GM04503 (cell line): ENCODE measurements at places on chromosomes 6 and 20.

DNA sequence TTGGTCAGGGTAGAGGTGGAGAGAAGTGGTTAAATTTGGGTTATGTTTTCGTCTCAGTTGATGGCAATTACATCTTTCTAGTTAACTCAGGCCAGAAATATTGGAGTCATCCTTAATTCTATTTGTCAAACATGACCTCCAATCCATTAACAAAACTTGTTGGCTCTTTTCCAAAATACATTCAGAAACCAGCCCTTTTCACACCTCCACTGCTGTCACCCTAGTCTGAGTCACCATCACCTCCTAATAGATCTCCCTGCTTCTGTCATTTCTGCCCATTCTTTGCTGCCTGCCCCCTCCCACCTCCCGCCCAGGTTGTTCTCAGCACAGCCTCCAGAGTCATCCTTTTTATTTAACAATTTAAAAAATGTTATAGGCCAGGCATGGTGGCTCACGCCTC lies 3.0 kb upstream of the ABCF1 start:
- no peak for DNase-seq

DNA sequence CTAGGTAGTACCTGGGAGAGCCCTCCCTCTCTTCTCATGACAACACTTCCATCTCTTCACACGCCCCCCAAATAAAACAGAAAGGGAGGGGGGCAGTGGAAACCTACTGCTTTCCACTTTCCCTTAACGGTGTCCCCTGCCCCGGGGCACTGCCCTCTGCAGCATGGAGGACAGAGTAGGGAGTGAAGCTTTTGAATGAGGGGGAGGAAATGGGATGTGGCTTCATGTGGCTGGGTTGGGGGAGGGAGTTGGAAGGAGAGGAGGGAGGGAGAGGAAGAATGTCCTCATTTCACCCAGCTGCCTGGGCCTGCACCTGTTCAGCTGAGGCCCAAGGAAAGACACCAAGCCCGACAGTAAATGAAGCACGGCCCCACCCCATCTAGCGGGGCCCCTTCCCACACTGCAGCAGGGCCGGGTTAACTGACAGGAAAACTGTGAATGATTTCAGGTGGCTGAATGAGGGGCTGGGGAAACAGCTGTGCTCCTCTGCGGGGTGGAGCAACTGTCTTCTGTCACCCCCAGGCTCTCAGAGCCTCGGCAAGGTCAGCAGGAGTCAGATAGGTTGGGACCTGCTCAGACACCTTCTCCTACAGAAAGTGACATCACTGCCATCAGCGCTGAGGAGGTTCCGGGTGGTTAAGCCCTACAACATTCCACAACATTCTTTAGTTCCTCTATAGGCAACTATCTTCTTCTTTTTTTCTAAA lies 40.0 kb upstream of the TAF8 start:
- no peak for DNase-seq

- no peak for DNase-seq
Observed at GRCh38 chr6:15264902-15265761, 19.3 kb downstream of the JARID2 start.

DNA sequence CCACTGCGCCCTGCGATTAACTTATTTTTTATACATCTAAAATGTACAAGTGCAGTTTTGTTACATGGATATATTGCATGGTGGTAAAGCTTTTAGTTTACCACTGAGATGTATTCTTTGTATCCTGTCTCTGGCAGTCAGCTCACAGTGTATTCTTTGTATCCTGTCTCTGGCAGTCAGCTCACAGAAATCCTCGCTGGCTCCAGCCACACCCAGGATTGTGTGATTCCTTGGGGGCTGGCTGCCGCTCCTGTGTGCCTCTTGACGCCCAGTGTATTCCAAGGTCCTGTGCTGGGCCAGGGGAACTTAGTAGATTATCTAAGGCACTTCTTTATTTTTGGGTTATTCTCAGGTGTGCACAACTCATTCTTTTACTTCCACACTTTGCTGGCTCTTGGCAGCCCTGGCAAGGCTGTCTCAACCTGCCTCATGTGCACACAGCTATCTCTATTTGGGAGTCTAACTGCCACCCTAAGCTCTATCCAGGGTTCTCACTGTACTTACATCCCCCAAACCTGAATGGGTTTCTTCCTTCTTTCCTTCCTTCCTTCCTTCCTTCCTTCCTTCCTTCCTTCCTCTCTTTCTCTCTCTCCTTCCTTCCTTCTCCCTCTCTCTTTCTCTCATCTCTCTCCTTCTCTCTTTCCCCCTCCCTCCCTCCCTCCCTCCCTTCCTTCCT lies 12.4 kb upstream of the RNF24 start:
- no peak for DNase-seq

DNA sequence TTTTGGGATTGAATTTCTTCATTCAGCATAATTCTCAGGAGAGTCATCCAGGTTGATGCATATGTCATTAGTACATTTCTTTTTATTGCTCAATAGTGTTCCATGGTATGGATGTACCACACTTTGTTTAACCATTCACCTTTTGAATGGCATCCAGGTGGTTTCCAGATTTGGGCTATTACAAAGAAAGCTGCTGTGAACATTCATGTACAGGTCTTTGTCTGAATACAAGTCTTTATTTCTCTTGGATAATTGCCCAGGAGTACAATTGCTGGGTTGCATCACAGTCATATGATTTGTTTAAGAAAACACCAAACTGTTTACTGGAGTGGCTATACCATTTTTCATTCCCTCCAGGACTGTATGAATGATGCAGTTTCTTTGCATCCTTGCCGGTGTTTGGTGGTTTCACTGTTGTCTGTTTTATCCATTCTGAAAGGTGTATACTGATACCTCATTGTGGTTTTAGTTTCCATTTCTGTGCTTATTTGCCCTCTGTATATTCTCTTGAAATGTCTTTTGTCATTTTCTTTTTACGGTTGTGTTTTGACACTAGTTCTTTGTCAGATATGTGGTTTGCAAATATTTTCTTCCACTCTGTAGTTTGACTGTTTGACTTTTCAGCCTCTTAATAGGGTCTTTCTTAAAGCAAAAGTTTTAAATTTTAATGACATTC lies 8.8 kb downstream of the CDKAL1 start:
- DNase-seq: no peak

- no peak for DNase-seq
Observed at GRCh38 chr20:9099372-9099771, 30.5 kb downstream of the PLCB4 start.

DNA sequence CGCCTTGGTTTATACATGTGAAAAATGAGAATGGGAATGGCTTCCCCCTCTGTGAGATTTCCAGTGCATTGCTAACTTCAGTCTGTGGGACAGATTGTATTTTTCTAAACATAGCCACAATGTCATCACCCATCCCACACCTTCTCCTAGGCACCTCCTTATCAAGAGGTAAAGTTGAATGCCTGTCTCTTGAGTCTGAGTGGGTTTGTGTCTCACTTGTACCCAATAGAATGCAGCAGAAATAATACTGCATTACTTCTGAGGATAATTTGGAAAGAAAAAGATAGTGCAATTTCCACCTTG lies 27.9 kb downstream of the RIN2 start:
- no peak for DNase-seq

DNA sequence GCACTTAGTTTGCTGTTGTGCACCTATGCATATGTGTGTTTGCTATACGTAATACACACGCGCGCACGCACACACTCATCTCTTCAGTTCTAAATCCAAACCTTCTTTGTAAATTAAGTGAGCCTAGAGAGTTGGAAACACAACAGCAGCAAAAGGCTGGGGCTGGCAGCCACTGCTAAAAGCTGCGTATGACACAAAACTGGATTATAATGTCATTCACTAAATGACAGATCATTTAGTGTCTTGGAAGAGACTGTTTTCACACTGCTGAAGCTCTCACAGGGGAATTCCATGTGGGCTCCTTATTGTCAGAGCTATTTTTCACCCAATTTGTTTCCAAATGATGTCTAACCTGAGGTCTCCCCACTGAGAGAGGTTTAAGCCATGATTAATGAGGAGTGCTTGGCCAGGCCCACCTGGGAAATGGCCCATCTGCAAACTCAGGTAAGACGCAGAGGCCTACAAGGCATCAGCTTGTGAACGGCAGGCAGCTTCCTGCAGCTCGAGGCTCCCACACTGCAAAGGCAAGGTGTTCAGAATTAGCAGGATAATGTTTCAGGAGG lies 94.2 kb downstream of the OLIG3 start:
- DNase-seq: no peak

- DNase-seq: no peak
Observed at GRCh38 chr6:137951064-137951597, 84.1 kb downstream of the TNFAIP3 start.

GRCh38 chr20:32894026-32894483 lies 35.3 kb downstream of the EFCAB8 start:
- no peak for DNase-seq

- DNase-seq: no peak
Observed at GRCh38 chr6:136726837-136727557, 65.3 kb downstream of the MAP3K5 start.

- DNase-seq: no peak
Observed at GRCh38 chr6:30557683-30557981, 537 bp downstream of the PRR3 start.

- no peak for DNase-seq
Observed at GRCh38 chr20:38032585-38033329, 499 bp downstream of the TTI1 start.

- no peak for DNase-seq
Observed at GRCh38 chr6:76881414-76881813, 581.9 kb downstream of the HTR1B start.

DNA sequence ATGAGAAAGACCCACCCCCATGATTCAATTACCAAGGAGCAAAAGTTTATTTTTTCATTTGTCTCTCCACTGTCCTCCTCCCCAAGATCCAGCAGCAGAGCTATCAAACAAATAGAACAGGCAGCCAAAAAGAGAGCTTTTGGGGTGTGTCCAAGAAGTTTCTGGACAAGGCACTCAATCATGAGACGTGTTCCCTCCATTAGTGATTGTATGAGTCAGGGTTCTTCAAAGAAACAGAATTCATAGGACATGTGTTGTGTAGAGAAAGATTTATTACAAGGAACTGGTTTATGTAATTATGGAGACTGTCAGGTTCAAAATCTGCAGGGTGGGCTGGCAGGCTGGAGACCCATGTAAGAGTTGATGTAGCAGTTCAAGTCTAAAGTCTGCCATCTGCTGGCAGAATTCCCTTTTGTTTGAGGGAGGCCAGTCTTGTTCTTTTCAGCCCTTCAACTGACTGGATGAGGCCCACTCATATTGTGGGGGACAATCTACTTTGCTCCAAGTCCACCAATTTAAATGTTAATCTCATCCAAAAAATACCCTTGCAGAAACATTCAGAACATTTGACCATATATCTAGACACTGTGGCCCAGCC lies 248.1 kb upstream of the OPRM1 start:
- DNase-seq: no peak

DNA sequence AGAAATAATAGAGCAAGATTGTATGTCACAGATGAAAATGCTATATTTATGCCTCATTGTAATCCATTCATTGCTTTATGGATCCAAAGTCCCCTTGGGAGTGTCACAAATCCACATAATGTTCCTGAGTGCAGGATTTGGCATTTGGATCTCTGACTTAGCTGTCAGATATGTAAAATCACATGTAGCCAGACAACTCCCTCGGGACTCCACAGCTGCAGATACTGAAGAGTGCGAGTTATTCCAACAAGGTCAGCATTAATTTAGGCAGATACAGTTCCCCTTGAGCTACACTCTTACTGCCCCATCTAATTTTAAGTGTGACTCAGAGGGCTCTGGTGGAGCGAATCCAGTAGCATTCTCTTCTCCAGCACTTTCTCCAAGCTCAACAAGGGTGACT lies 433.2 kb downstream of the CD83 start:
- no peak for DNase-seq

- no peak for DNase-seq
Observed at GRCh38 chr6:28537065-28537464, 11.4 kb downstream of the GPX5 start.

GRCh38 chr20:16018881-16019280 lies 554.4 kb downstream of the KIF16B start:
- no peak for DNase-seq

DNA sequence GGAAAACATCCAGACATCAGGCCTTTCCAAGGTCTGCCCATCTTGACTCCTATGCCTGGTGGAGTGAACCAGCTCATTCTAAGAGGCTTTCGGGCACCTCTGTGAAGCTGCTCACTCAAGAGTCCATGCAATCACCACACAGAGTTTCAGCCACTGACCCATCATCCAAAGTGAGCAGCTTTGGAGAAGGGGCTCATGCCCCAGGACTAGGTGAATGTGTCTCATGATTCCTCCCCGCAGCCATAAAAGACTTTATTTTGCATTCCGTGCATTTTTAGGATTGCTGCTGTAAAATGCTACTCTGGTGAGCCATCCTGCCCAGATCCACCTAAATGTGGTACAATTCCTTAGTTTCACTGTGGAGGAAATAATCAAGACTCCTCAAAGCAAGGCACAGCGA lies 44.5 kb upstream of the EZR start:
- peak; percentile 42 for DNase-seq

DNA sequence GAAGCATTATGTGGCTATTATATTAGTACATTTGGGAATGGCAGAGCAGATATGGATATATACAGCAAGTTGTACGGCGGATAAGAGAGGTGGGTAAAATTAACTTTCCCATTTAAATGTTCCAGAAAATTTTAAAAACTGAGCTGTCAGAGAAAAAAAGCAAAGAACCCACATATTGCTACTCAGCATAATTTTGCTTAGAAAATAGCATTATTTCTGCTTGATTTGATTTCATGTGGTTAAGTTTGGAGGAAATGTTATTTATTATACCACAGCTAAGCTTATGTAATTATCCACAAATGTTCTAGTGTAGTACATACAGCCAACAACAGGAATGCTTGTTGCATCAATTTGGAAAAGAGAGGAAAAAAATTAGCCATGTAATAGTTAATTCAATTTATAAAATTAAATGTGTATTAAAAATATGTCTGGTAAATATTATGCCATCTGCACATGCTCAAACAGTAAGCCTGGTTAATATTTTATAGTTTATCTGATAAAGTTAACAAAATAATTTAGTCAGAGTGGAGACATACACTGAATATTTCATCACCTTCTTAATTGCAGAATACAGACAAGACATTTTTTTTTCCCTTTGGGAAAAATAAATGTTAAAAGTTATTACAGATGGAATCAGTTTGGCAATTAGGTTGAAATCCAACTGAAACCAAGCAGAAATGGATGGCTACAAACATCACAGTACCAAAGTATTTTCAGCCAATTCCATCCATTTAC lies 172.1 kb upstream of the ID4 start:
- DNase-seq: peak; percentile 15

GRCh38 chr6:100281471-100281901 lies 183.2 kb downstream of the SIM1 start:
- DNase-seq: no peak

GRCh38 chr20:50172347-50173013 lies 18.1 kb upstream of the CEBPB start:
- peak; percentile 18 for DNase-seq

GRCh38 chr20:52213995-52214394 lies 22.4 kb upstream of the ZFP64 start:
- no peak for DNase-seq

DNA sequence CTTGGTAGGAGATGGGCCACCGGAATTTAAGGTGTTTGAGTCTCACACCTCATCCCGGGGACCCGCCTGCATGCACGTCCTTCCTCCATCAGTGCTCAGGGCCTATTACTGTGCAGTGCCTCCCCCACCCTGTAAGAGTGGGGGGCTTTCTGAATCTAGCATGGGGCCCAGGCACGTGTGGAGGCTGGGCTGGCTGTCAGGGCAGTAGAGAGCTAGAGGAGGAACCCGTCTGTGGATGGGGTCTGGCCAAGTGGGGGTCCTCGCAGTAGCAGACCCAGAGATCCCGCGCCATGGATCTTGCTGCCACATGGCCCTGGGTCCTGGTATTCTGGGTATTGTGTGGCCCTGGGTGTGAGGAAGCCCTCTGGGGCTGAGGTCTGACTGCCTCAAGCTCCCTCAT lies 42.9 kb downstream of the SRC start:
- DNase-seq: no peak

GRCh38 chr6:5020142-5020541 lies 16.3 kb upstream of the RPP40 start:
- DNase-seq: no peak
